ENCODE measurements at places on chromosomes 7 and 10.

DNA sequence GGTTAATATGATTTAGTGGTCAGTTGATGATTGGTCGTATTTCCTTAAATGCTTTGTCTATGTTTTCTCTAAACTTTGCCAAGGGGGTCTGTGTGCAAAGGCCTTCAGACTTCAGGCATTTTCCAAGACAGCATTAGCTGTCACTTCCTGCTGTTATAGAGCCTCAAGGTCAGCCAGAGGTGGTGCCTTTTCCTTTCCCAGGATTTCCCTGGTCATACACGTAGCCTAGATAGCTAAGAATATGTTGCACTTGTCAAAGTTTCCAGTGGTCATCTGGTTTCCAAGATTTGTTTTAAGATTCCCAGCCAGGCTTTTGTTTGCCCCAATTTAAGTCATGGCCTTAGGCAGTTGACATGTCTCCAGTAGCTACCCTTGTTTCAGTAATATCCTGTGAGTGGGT is 133.2 kb upstream of the IGFBP3 start:
- no peak for DNase-seq

DNA sequence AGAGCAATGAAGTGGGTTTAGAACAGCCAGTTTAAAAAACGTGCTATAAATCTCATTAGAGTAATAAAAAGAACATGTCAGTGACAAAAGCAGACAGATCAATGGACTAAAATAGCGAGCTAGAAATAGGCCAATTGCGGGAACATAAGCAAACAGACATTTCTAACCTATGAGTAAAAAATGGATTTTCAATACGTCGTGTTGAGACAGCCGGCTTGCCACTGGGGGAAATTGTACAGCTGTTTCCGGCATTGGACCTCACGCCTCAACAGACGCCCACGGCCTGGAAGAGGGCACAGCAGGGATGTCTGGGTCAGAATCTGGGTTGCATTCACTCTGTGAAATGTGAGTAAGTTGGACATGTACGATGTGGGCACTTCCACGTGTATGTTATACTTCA is 92.9 kb downstream of the SVOPL start:
- DNase-seq: no peak

- no peak for DNase-seq
These were observed 21.9 kb downstream of the UBE2D1 start for GRCh38 chr10:58356756-58357155.

GRCh38 chr10:101094121-101094879 is 32.5 kb downstream of the KAZALD1 start:
- DNase-seq: no peak

DNA sequence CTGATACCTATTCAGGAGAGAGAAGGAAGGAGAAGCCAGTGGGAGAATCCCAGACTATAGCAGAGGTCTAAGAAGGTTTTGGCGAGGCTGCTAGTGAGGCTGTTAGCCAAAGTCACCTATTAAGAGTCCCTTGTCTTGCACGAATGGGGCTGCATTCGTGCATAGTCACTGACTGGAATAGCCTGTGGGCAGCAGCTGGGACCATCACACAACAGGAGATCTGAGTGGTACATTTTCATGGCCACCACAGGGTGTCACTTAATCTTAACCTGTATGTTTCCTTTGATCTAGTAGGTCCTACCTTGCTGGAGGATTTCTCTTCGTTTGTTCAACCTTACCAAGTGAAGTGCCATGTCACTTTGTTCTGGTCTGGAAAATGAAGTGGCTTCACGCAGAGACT is 319.9 kb downstream of the BMPER start:
- DNase-seq: no peak

DNA sequence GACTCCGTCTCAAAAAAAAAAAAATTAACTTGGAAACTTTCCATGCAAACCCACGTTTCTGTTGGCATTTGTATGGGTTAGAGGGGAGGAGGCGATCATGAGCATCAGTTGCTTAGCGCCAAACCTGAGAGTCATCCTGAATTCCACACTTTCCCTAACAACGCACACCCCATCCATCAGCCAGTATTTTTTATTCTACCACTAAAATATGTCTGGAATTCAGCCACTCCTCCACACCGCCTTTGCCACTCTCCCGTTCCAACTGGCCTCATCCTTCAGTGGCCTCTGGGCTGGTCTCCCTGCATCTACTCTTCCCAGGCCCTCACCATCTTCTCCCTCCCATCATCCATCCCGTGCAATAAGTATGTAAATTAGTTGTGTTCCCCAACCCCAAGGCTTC is 4.7 kb upstream of the LMBR1 start:
- no peak for DNase-seq

DNA sequence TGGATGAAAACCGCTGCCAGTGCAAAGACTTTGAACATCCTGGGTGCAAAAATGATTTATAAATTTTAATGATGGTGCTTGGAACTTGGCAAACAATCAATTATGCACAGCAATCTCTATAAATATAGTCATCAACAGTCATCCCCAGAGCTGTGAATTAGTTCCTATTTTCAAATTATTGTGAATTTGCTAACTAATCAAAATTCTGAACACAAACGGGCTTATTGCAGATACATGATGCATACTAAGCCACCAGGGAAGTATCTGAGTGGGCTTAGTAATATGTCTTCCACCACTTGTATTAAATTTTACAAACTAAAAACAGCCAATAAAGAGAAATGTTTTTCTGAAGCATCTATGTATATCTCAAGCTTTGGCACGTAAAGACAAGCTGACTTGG is 165.2 kb downstream of the CALCR start:
- no peak for DNase-seq

Measured in stimulated activated CD4-positive, alpha-beta T cell treated with anti-CD3 and anti-CD28 coated beads, TNF-alpha, amount 100 ng/mL, for 4 hours (primary cell).